ENCODE measurements at places on chromosomes 1 and 21.

DNA sequence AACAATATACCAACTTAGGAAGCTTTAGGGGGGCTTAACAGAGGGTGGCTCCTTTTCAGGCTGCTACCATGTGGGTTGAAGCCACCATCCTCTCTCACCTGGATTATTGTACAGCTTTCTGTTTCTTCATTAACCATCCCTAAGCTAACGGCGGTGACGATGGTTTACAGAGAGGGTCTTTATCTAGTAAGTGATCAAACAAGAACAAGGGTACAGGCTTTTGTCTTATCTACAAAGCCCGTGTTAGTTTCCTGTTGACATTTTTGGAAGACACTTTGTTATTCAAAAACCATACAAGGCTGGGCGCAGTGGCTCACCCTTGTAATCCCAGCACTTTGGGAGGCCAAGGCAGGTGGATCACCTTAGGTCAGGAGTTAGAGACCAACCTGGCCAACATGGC, 20.4 kb downstream of the SLC25A33 start:
- no peak for DNase-seq

- no peak for DNase-seq
Observed at GRCh38 chr1:184598403-184599193, 156.1 kb downstream of the EDEM3 start.

- peak; percentile 61 for DNase-seq
Observed at GRCh38 chr1:91712981-91713841, 172.7 kb downstream of the TGFBR3 start.

DNA sequence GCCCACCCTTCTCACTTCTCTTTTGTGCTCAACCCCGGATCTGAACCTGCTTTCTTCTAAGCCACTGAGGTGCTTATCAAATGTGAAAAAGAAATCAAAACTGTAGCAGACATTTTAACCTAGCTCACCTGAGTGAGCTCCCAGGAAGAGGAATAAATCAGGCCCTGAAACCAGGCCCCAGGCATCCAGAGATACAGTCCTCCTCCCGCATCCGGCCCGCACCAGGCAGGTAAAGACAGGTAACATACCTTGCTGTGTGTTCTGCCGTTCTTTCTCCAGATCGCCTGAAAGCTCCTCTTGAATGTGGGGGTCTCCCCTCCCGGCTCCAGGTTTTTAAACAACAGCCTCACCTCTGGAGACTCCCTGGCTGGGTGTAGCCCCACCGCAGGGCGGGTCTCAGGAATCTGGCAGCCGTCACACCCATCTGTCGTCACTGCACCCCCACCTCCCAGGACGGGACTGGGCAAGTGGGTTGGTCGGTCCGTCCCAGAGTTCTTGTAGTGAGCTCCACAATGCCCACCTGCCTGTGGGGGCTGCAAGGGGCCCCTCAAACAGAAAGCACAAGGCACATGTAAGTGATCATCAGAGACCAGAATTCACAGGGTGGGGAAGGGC, at the start of gene LAMB3:
Gene LAMB3 (minus strand): TSS at position 305 of the 615 bp plus-strand sequence. CDS start 1,481 bp downstream, outside the sequence.
- no peak for DNase-seq

DNA sequence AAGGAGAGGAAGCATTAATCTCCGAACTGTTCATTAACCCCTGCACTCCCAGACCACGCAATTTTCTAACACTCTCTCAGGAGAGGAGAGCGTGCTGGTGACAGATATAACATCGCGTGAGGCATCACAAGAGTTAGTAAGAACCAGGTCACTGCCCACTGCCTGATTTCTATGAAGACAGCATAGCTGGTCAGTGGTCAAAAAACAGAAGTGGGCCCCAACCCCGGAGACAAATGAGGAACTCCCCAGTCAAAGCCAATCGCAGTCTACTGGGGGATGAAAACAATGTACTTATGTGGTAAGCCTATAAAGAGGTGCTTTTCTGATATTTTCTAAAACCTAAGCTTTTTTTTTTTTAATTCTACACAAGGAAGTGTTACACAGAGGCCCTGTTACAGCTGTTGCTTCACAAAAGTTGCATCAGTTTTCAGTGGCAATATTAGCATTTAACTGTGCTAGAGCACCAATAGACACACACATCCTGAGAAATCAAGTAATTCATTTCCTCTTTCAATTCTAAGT, 231.8 kb upstream of the IRF2BP2 start:
- no peak for DNase-seq

DNA sequence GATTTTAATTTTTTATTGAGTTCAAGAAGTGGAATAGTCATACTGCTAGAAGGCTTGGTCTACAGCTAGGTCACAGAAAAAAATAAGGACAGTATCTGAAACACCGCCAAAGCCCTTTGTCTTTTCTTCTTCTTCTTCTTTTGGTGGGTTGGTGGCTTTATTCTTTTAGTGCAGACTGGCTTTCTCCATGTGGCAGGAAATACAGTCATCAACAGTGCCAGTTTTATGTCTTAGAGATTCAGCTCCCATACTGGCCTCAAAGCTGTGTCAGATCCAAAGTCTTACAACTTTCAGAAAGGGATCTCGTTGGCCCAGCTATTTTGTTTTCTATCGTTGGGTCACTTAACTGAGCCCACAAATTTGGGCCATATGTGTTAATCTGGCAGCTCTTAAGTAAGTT, 58.2 kb downstream of the FNBP1L start:
- DNase-seq, result no peak

DNA sequence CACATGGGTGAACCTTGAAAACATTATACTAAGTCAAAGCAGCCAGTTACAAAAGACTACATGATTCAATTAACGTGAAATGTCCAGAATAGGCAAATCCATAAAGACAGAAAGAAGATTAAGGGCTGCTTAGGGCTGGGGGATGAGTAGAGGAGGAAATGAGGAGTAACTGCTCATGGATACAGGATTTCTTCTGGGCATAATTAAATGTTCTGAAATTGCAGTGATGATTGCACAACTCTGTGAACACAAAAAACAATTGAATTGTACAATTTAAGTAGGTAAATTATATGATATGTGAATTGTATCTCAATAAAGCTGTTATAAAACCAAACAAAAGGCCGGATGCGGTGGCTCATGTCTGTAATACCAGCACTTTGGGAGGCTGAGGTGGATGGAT, 52.2 kb downstream of the RERE start:
- no peak for DNase-seq

- no peak for DNase-seq
Observed at GRCh38 chr1:65341381-65341780, 32.0 kb downstream of the DNAJC6 start.

- DNase-seq, result peak; percentile 64
Observed at GRCh38 chr1:153678519-153679336, at the start of gene NPR1. Gene NPR1 (plus strand): TSS chr1:153678688. CDS start chr1:153679109, 421 bp downstream.

DNA sequence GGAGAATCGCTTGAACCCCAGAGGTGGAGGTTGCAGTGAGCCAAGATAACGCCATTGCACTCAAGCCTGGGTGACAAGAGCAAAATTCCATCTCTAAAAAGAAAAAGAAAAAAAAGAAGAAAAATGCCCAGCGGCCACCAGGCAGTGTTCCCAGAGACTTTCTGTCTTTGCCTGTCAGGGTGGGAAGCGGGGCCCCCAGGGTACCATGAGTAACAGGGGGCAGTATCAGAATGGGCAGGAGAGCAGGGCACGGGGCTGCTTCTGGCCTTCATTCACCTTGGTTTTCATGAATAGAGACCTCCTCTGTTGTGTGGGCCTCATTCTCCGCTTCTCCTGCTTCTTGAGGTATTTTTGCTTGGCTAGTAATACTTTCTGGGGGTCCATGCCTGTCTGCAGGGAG, 20.4 kb downstream of the SLC26A9 start:
- no peak for DNase-seq

DNA sequence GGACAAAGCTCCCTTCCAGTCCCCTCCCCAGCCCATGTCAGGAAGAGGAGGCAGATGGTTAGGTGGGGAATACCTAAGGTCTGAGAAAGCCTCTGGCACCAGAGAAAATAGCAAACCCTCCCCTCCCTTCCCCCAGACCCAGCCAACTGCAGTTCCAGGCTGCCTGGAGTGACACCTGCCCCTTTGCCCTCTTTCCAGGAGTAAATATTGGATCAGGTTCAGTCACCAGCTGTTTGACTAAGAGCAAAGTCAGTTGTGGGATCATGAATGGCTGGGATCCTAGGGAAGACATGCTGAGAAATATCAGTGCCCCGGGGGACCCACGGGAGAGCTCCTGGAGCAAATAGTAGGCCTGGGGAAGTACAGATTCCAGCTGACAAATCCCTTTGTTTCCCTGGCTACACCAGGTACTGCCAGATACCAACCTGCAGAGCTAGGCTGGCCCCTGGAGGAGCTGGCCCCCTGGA, 12.2 kb upstream of the CDK18 start:
- no peak for DNase-seq

DNA sequence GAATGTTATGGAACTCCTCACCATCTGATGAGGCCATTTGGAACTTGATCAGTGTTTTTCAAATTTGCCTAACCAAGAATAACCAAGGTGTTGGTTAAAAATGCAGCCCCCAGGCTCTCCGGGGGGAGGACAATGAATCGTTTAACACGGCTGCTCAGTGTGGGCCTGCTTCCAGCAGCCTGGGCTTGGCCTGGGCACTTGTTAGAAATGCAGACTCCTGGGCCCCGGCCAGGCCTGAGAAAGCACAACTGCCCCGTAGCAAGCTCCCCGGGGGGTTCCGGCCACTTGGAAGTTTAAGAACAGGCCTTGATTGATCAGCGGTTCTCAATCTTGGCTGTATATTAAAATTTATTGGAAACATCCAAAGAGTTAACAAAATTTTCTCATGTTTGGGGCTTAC, 22.8 kb upstream of the C2CD2 start:
- DNase-seq, result no peak

DNA sequence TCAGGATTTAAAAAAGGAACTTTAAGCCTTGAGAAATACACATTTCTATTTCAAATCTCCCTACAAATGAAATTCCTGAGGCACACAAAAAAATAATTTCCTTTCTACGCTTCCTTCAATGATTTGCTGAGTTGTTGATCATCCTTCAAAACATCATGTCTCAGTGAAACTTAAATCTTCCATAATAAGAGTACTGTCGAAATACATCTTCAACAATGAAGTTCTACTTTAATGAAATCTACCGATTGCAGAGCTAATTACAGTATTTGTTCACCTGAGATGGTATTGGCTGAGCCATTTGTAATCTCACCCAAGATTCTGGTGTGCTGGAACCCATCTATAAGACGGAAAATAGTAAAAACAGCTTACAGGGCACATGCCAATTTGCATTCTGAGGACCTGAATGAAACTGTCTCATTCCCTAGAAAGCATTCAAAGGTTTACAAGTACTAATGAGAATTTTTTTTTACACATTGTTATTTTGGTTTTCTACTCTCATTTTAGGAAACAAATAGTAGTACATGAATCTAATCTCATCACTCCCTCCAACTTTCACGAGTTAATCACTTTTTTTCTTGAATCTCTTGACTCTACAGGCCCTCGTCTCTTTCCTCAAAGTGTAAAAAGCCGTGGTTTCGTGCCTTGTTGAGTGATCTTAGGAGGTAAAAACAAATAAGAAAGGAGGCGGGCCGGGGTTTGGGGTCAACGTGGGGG, 1.1 kb downstream of the CHML start:
- DNase-seq, result no peak

- peak; percentile 7 for DNase-seq
Observed at GRCh38 chr1:53580009-53580400, 120.8 kb downstream of the DMRTB1 start.

DNA sequence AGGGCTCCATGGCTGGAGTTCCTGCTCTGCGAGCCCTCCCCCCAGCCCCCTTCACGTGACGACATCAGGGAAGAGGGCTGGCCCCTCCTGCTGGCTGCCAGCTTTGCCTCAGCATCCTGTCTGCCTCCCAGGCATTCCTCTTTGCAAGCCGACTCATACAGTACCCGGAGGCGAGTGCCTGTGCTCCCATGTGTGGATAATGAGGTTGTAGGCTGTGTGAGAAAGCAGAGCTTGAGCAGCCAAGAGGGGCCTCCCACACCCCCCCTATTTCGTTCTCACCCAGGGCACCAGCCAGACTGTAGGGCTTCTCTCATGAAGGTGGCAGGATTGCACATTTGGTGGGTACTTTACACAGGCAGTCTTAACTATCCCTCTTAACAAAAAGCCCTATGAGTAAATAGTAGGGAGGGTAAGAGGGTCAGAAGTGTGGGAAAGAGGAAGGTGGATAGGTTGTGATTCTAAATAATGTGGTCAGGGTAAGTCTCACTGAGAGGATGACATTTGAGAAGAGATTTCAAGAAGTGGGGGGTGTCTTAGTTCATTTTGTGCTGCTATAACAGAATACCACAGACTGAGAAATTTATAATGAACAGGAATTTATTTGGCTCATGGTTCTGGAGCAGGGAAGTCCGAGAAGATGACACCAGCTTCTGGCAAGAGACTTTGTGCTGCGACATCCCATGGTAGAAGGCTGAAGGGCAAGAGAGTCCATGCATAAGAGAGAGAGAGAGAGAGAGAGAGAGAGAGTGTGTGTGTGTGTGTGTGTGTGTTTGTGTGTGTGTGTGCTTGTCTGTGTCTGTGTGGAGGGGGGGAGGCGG, 113.5 kb downstream of the OMA1 start:
- DNase-seq, result peak; percentile 30

DNA sequence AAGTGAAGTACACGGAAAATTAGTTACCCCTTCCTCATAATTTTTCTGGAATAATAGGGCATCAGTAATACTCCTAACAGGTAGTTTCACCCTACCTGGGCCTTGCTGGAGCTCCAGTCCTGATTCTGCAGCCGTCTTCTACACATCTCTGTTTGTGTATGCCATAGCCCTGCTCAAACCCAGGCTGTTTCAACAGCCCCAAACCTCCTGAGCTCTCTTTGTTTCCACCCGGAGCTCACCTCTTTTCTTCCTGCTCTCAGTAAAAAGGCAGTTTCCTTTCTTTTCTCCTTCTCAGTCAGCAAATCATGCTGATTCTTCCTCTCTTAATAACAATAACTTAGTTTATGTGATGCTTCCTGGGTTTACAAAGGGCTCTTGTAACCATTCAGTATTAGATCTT, 355.1 kb upstream of the RUNX1 start:
- no peak for DNase-seq

- DNase-seq, result peak; percentile 78
Observed at GRCh38 chr1:32538887-32539583, at the start of gene ZBTB8A. Gene ZBTB8A (plus strand): TSS chr1:32539427. CDS start chr1:32592932, 53,505 bp downstream.

- DNase-seq, result no peak
Observed at GRCh38 chr1:229030630-229031029, 240.3 kb upstream of the RAB4A start.

- DNase-seq, result no peak
Observed at GRCh38 chr21:38986806-38987632, 181.3 kb downstream of the ETS2 start.

DNA sequence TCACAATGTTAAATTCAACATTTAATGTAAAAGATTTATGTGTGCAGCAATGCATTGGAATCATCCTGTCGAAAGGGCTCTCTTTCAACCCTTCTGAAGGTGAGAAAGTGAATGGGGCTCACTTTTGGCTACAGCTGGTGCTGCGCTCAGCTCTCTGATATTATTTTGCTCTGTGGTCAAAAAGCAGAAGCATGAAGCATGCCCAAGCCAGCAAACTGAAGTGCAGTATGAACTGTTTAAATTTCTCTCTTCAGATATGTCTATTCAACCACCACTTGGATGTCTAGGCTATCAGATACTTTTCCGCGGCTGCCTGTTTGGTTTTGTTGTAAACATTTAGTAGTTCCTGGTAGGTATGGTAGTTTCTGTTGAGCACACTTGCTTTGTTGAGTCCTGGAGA, 216.9 kb upstream of the TMPRSS15 start:
- DNase-seq, result no peak

Measured in right hindlimb (tissue), 1 donor.